H1 (cell line): ENCODE measurements at places on chromosomes 5 and 9. TPM values are rescaled to one million over a fixed set of nuclear protein-coding genes. Genes with fewer than 3 reads are reported as not detected.

- H3K4me3 ChIP-seq = no peak overlapping the region
- H3K27ac ChIP-seq = no peak overlapping the region
- H3K27me3 ChIP-seq = no peaks in the 10 kb centered on the region; the same call in 1 of the 2 replicates
- H3K4me1 ChIP-seq = no peaks in the 10 kb centered on the region; the same call in 1 of the 2 replicates
- DNase-seq = no peak
- no peaks in the 10 kb centered on the region for H3K36me3 ChIP-seq
These were observed 6.3 kb upstream of the HAPLN1 start for GRCh38 chr5:83726912-83727311.

DNA sequence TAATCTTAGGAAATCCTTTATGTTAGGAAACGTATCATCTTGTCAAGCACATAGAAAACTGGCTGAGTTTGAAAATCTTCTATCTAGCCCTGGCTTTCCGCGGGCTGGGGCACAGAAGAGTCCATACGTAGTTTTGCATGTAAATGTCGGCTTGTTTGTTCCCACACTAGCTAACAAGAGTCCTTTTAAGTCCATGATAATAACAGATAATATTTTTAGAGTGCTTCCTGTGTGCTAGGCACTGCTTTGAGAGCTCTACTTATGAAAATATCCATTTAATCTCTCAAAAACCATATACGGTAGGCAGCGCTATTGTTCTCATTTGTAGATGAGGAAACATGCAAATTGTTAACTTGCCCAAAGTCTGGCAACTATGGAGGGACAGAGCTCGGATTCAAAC, 40.5 kb downstream of the FYB1 start:
- H3K27me3 ChIP-seq = no peaks in the 10 kb centered on the region
- H3K36me3 ChIP-seq = no peaks in the 10 kb centered on the region
- H3K4me3 ChIP-seq = no peak overlapping the region

DNA sequence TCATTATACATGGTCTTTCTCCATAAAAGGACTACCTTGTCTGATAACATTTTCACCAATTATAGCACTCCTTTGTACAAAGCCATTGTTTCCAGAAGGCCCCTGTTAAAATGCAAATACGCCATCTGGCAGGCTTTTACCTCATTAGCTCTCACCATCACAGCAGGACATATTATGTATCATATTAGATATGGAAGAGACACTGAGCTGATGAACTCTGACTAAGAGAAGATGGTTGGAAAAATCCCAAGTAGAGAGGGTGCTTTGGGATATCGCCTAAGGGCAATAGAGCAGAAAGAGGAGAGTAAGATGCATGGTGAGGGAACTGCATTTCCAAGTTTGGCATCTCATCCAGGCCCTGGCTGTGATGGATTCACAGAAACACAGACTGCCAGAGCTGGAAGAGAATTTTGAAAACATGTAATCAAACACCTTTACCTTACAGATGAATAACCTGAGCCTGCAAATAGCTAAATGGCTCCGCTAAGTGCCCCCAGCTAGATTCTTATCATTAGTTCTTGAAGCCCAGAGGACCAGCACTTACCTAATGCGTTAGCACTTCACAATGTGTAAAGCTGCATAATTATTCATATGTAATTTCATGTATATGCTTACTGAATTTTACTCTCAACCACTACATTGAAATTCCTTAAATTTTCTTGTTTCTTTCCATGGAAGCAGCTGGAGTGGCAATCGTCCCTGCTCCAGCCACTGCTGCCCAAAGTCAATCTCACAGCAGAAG, 393.6 kb upstream of the IZUMO3 start:
- no peaks in the 10 kb centered on the region for H3K27me3 ChIP-seq
- H3K36me3 ChIP-seq = no peaks in the 10 kb centered on the region
- no peaks in the 10 kb centered on the region for H3K4me1 ChIP-seq
- no peak for DNase-seq
- no peak overlapping the region for H3K27ac ChIP-seq
- H3K4me3 ChIP-seq = no peak overlapping the region

GRCh38 chr5:14510156-14510734, 71.3 kb upstream of the OTULINL start:
- no peaks in the 10 kb centered on the region for H3K4me1 ChIP-seq
- no peak for DNase-seq
- no peaks in the 10 kb centered on the region for H3K27me3 ChIP-seq
- H3K27ac ChIP-seq = no peak overlapping the region
- H3K36me3 ChIP-seq = peaks cover 2% of the 10 kb centered on the region; the same call in 1 of the 2 replicates

DNA sequence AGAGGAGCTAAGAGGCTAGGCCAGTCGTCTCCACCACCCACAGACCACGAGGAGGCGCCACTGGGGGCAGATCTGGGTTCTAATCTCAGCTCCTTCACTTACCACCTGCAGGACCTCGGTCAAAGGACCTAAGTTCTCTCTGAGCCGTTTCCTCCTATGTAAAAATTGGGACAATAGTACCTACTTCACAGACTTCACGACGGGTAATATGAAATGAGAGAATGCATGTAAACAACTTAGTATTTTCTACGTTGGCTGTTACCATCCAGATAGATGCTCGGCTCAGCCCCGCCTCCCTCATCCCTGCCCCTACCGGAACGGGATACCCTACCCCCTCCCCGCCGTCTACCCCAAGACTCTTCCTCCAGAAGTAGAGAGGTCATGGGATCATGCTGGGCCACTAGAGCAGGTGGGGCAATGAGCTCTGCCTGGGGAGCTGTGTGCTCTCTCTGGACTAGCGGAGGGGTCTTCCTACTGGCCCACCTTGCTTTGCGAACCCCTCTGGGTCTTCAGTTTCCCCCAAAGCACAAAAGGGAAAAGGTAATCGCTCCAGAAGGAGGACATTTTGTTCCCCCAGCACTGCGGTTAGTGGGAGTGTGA, 541 bp downstream of the GNPDA1 start:
- no peaks in the 10 kb centered on the region for H3K27me3 ChIP-seq
- DNase-seq = peak; percentile 86
- peak overlapping the region; percentile 59; the same call in 1 of the 2 replicates for H3K27ac ChIP-seq
- peaks cover 2% of the 10 kb centered on the region for H3K4me1 ChIP-seq
- 0 out of 2 replicates have a peak, but pooled peaks cover 4% of the 10 kb centered on the region for H3K36me3 ChIP-seq

DNA sequence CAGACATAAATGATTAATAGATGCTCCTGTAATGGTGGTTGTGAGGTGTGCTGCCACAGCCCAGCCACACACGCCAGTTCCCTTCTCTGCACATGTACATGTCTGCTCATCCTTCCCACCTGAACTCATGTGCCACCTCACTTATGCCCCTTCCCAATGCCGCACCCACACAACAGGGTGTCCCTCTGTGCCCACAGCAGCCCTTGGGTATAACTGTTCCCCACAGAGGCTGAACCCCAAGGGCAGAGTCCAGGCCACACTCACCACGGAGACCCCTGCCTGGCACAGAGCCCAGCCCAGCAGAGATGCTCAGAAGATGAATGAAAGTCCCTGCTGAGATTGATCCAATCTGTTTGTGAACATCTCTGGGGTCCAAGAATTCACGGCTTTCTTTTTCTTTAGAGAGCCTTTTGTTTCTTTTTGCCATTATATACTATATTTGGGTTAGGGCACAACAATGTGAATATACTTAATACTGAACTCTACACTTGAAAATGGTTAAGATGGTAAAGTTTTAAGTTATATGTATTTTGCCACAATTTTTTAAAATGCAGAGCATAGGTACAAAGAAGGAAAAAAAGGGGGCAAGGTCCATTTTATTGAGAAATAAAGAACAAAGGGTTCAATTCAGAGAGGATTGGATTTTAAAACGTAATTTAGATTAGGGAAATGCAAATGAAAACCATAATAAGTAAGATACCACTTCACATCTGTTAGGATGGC, 29.6 kb downstream of the IRF1 start:
- H3K27ac ChIP-seq = no peak overlapping the region
- H3K36me3 ChIP-seq = no peaks in the 10 kb centered on the region
- DNase-seq = no peak
- no peak overlapping the region for H3K4me3 ChIP-seq
- no peaks in the 10 kb centered on the region for H3K27me3 ChIP-seq

DNA sequence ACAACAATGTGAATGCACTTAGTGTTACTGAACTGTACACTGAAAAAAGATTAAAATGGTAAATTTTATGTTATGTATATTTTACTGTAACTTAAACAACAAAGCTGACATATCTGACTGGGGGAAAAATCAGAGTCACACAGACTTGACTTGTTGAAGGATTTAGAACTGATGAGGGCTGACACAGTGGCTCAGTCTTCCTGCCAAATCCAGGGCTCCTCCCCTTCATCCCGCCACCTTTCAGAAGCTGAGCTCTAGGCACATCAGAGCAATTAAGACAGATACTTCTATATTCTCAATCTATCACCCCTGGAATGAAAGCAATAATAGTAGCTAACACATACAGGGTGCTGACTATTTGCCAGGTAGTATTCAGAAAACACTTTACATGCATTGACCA, 27.7 kb upstream of the TAS2R1 start:
- H3K4me1 ChIP-seq = no peaks in the 10 kb centered on the region
- H3K4me3 ChIP-seq = no peak overlapping the region
- H3K36me3 ChIP-seq = no peaks in the 10 kb centered on the region
- H3K27ac ChIP-seq = no peak overlapping the region

DNA sequence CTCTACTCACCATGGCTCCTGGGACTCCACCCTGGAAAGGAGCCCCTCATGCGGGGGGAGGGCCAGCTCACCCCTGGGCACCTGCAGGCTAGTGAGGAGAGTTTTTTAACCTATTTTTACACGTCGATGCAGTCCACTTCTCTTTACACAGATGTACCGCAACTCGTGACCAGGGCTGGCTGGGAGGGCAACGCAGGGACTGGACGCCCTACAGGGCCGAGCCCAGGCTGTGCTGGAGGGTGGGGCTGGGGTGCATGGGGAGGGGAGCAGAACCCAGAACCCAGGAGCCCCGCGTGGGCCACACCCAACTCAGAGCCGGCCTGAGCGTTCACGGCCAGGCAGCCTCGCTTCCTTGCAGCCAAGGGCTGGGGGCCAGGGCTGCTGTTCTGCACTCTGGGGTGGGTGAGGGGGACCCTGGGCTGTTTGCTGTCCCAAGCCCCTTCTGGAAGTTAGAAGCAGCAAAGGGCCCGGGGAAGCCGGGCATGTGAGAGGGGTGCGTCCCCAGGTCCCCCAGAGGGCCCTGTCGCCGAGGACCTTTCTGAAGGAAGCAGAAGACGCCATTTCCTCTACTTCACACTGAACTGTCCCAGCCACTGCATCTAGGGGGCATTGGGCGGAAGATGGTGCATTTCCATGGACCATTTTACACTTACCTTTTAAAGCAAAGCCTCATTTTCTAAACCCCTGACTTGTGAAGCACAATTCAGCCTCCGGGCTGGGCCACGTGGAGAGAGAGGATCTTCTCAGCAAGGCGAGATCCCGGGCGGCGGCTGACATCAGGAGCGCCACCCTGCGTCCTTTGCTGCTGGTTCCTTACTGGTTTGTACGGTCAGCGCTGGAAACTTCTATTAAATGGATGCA, 90.5 kb downstream of the KCNT1 start:
- no peaks in the 10 kb centered on the region for H3K27me3 ChIP-seq
- H3K4me1 ChIP-seq = no peaks in the 10 kb centered on the region
- no peak for DNase-seq
- no peaks in the 10 kb centered on the region for H3K36me3 ChIP-seq
- no peak overlapping the region for H3K27ac ChIP-seq
- H3K4me3 ChIP-seq = no peak overlapping the region

DNA sequence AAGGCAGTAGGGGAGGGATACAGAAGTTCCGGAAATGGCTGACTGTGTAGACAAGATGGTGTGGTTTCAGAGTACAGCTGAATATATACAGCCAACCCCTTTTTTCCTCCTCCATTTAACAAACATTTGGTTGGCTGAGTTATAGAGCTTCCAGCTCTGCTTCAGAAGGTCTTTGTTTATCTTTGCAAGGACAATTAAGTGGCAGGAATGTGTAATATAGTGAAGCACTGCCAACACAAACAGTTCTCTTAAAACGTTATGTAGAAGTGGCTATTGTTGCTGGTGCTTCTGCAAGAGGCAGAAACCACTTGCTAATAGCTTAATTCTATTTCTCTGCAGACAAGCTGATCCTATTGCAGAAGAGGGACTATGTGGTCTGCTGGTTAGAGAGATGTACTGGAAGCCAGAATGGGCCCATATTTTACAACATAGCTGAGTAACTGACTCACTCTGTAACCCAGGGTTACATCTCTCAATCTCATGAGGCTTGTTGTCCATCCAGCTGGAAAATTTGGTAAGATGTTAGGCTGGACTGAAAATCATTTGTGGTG, 62.7 kb upstream of the OSMR start:
- no peaks in the 10 kb centered on the region for H3K36me3 ChIP-seq
- no peak overlapping the region for H3K27ac ChIP-seq
- H3K4me1 ChIP-seq = no peaks in the 10 kb centered on the region
- H3K27me3 ChIP-seq = no peaks in the 10 kb centered on the region

GRCh38 chr5:31213705-31214121, 20.2 kb downstream of the CDH6 start:
- no peak for DNase-seq
- H3K36me3 ChIP-seq = no peaks in the 10 kb centered on the region
- H3K27ac ChIP-seq = no peak overlapping the region
- no peak overlapping the region for H3K4me3 ChIP-seq

DNA sequence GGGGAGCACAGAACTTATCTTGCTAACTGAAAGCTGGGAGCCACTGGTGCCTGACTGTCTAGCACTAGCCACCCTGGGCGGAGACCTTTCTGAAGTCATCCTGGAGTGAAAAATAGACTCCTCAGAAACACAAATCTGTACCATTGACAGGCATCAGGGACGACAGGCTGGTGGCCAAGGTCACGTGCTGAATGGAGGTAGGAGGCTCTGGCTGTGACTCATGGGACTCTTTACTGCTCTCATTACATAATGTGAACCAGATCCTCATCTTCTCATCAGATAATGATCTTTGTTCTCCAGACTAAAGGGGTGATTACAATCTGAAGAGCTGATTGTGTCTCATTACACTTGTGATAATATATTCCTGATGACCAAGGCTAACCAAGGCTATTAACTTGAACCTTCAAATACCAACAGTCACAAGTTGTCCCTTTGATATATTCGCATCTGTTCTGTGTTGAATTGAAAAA, 91.8 kb downstream of the SEMA5A start:
- H3K27ac ChIP-seq = no peak overlapping the region
- H3K4me1 ChIP-seq = peaks cover 7% of the 10 kb centered on the region
- no peaks in the 10 kb centered on the region for H3K27me3 ChIP-seq
- no peak overlapping the region for H3K4me3 ChIP-seq
- DNase-seq = no peak

GRCh38 chr5:160500786-160501779, 79.4 kb downstream of the PTTG1 start:
- H3K4me3 ChIP-seq = no peak overlapping the region
- no peaks in the 10 kb centered on the region for H3K27me3 ChIP-seq
- H3K4me1 ChIP-seq = no peaks in the 10 kb centered on the region
- DNase-seq = no peak
- no peak overlapping the region for H3K27ac ChIP-seq

GRCh38 chr9:71791875-71792274, 23.6 kb upstream of the CEMIP2 start:
- H3K4me1 ChIP-seq = no peaks in the 10 kb centered on the region
- no peak for DNase-seq
- H3K27ac ChIP-seq = no peak overlapping the region
- H3K36me3 ChIP-seq = no peaks in the 10 kb centered on the region
- H3K4me3 ChIP-seq = no peak overlapping the region

The RLN1 gene
- 0.80 and 1.3 TPM in 2 replicates for total RNA-seq

The AMBP gene
- total RNA-seq = 3.0 and 3.1 TPM in 2 replicates

The NR5A1 gene
- total RNA-seq = 0.42 and 0.58 TPM in 2 replicates

The CCL28 gene
- total RNA-seq = not detected in 2 replicates

The PCDHGA10 gene
- total RNA-seq = 2.1 and 2.2 TPM in 2 replicates

The IFNA13 gene
- total RNA-seq = not detected in 2 replicates

The ZFP2 gene
- 0.52 and 0.78 TPM in 2 replicates for total RNA-seq

The BRD9 gene
- 46.5 and 49.4 TPM in 2 replicates for total RNA-seq

The PCDHB8 gene
- 0.92 and 1.1 TPM in 2 replicates for total RNA-seq

The PTGDS gene
- 2.2 and 2.3 TPM in 2 replicates for total RNA-seq

The WDR38 gene
- not detected in 2 replicates for total RNA-seq
